Stimulated activated CD8-positive, alpha-beta memory T cell treated with anti-CD3 and anti-CD28 coated beads, Interleukin-2, amount 100 ng/mL, for 48 hours (primary cell): ENCODE measurements at places on chromosomes 6 and 20.

- no peak for DNase-seq
These were observed 462.6 kb downstream of the HDGFL1 start for GRCh38 chr6:23031986-23032385.

DNA sequence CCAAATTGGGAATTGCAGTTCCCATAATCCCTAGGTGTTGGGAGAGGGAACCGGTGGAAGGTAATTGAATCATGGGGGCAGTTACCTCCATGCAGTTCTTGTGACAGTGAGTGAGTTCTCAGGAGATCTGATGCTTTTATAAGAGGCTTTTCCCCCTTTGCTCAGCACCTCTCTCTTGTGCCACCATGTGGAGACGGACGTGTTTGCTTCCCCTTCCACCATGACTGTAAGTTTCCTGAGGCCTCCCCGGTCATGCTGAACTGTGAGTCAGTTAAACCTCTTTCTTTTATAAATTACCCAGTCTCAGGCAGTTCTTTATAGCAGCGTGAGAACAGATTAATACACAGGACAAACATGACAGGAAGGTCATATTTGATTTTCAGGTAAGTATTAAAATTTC lies 25.3 kb upstream of the HECA start:
- no peak for DNase-seq

GRCh38 chr6:121780325-121781321 lies 345.2 kb downstream of the GJA1 start:
- DNase-seq = no peak

- DNase-seq = no peak
These were observed 7.8 kb upstream of the BPIFB6 start for GRCh38 chr20:33023439-33024242.
